Choroid plexus epithelial cell (primary cell): ENCODE measurements at places on chromosomes 7 and 10.

DNA sequence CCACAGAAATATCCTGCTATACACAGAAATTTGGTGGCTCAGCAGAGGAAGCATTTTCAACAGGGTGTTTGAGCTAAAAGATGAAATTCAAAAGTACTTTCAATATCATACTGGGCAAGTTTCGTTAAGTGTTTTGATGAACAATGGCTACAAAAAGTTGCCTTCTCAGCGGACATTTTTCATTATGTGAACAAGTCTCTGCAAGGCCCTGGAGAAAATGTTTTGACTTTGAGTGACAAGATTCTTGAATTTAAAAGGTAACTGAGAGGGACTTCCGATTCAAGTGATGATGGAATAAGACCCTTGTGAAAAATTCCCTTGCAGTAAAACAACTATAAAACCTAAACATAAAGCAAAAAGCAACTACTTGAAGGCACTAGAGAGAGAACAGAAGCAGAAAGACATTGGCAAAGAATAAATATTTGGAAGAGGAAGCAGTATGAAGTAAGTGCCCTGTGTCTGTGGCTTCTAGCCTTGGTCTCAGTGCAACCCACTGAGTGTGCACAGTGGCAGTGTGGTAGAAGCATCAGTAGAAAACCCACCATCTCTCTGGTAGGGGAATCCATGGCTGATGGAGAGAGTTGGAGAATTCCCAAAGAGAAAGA, 62.5 kb upstream of the NAMPT start:
- no peak for DNase-seq

DNA sequence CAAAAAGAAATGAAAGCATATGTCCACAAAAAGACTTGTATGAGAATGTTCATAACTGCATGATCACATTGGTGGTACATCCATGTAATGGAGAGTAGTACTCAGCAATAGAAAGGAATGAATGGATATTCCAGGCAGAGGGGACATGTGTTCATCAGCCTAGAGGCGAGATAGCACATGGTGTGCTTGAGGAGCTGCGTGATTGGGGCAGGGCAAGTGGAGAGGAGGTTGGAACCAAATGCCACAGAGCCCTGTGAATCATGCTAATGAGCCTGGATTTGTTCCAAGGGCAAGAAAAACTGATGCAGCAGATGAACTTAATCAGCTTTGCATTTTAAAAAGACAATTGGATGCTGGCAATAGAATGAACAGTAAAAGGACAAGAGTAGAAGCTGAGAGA, 73.3 kb downstream of the C10orf90 start:
- DNase-seq = no peak

- no peak for DNase-seq
Observed at GRCh38 chr7:12401538-12402364, 1.9 kb downstream of the VWDE start.

DNA sequence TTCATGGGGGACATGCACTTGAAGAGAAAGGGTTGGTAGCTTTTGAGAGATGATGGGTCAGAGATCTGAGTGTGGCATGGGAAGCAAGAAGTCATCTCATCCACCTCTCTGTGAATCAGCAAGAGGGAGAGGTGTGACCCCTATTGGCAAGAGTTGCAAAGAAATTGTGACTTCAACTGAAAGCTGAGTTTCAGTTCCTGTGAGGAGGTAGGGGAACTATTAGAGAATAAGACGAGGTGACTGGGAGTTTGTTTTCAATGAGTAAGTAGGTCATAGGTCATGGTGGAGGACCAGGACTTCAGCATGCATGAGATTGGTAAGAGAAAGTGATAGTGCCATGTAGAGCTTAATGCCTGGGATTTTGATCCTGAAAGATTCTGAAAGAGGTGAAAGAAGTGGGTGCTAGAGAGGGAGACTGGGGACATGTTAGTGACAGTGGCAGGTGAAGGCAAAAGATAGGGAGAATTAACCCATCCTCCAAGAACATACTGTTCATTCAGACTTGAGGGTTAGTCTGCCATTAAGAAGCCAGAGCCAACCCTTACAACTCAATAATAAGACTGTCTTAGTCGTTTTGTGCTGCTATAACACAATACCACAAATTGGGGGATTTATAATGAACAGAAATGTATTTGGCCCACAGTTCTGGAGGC, 75.5 kb upstream of the CAPZA2 start:
- peak; percentile 73 for DNase-seq

GRCh38 chr7:33971106-33971505, 65.8 kb downstream of the BMPER start:
- no peak for DNase-seq

DNA sequence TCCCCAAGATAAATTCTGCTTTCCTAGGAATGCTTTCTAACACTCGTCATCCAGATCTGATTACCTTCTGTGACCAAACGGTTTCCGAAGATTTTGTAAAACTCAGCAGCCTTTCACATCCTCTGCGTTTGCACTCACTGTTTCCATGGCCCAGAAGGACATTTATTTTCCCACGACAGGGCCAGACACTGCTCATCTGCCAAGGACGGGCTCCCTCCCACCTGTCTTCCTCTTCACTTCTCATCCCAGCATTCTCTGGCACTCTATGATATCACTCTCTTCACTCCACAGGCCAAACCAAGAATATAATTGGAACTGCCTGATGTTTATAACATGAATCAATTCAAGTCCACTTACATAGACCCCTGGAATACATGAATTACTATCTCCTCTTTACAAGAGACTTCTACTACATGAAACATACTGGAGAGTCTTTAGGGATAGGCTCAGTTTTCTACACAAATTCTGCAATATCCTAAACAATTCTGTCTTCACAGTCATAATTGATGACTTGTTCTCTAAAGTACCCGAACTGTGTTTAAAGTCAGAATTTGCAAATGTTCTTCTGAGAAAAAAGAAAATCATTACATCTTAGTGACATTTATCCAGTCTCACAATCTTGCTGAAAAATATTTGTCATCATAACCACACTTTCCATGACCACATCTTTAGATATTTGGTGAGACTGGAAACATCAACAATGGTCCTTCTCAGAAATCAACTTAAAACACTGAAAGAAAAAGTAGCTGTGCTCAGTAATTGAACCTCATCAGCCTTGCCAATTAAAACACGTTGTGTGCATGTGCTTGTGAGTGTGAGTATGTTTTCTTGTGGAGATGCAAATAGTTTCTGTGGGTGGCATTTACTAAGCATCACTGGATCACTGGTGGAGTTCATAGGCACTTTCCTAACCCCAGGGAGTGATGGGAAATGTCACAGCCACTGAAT, 79.5 kb upstream of the PRSS58 start:
- DNase-seq = no peak

- DNase-seq = no peak
Observed at GRCh38 chr10:133456041-133456951, 2.6 kb downstream of the SCART1 start.

DNA sequence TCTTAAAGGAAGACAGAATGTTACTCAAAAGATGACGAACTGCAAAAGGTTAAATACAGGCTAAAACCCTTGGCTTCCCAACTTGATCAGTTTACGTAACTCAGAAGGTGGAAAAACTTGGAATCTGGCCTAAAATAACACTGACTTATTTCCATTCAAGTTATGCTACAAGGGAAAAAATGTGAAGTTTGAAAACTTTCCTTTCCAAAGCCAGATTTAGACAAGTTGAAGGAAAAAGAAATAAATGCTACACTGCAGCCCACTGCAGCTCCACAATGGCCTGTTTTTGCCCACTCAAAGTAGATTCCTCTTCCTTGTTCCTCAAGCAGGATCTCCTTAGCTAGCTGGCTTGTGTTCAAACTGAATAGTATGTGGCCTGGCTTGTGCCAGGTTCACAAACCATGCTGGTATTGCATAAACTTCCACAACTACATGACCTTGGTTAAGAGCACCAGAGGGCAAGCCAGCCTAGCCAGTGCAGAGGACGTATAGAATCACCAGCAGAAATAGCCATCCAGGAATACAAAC, 166.2 kb downstream of the CPEB3 start:
- DNase-seq = peak; percentile 93

DNA sequence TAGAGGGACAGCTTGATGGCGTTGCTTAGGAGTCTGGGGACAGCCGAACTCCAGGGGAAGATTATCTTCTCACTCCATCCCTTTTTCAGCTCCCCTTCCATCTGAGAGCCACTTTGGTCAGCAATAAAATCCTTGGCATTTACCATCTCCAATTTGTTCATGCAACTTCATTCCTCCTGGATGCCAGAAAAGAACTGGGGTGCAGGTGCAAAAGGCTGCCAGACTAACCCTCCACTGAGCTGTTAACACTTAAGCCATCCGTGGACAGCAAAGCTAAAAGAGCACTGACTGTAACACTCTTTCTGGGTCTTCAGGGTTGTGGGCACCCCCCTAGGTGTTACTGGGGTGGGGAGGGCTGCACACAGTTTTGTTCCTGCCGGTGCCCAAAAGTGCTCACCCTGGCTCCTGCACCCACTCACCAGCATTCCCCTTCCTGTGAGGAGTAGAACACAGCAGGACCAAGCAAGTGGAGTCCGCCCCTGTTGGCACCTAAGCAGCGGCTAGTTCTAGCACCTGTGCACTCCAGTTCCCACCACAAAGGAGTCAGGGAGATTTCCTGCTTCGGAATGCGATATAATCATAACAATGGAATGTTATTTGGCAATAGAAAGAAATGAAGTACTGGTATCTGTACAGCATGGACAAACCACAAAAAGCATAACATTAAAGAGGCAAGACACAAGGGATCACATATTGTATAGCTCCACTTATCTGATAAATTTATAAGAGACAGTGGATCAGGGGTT, 95.1 kb downstream of the NPY start:
- DNase-seq = peak; percentile 84

DNA sequence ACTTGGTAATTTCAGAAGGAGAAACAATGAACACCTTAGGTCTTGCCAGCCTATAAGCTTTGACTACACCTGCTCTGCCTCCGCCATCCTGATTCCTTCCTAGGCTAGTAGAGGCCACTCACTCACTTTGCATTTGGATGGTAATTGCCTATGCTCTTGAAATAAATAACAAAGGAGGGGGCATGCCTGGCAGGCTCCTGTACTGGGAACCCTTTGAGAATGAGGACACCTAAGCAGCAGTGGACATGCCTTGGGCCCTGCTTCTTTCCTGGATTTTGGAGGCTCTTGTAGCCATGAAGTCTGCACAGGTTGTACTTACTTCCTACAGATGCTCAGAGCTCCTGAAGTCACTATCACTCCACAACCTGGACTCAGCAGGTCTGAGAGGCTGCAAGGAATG, 65.8 kb downstream of the BLNK start:
- DNase-seq = no peak

GRCh38 chr7:129859183-129859582, 93.6 kb downstream of the UBE2H start:
- DNase-seq = peak; percentile 75
